ENCODE measurements at places on chromosomes 5 and 9.

DNA sequence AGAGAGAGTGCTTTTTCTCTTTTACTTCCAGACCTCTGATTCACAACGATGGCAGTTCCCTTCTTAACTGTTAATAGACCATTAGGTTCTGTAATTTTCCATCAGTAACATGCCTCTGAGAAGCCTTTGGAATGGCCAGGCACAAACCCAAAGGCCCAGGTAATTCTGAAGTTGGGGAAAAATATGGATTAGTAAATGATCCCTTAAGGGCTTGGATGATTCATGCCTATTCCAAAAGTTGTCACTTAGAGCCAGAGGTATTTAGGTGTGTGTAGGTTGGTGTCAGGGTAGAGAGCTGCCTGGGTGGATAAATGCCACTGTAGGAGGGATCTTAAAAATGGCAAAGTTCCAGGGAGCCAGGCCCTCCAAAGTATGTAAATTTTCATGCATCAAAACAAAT lies 228.8 kb downstream of the PLK2 start:
- DNase-seq: no peak

DNA sequence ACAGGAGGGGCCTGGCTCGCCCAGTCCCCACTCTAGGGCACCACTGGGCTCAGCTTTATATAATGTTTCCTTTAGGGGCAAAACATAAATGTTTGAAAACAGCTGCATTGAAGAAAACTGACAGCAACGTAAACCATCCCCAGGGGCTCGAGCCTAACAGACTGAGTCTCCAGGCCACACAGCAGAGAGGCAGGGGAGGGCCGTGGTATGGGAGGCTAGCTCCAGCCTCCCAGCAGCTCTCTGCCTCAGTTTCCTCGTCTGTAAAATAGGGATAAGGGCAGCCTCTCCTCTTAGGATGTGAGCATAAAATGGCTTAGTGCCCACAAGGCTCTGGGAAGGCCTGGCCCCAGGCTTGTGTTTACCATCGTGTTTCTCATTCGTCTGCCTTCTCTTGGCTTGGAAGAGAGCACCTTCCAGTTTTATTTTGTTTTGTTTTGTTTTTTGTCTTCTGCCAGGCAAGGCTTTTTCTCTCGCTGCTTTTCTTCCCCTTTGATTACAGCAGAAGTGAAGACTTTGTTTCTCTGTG lies 2.7 kb downstream of the ANKRD33B start:
- DNase-seq: no peak

GRCh38 chr5:174326372-174326771 lies 280.9 kb downstream of the NSG2 start:
- no peak for DNase-seq

GRCh38 chr9:136213733-136214132 lies 8.8 kb upstream of the LHX3 start:
- DNase-seq: no peak

- DNase-seq: no peak
Measured at GRCh38 chr5:15752663-15753285, 252.8 kb downstream of the FBXL7 start.

- no peak for DNase-seq
Measured at GRCh38 chr5:589588-589987, 22.6 kb upstream of the CEP72 start.

DNA sequence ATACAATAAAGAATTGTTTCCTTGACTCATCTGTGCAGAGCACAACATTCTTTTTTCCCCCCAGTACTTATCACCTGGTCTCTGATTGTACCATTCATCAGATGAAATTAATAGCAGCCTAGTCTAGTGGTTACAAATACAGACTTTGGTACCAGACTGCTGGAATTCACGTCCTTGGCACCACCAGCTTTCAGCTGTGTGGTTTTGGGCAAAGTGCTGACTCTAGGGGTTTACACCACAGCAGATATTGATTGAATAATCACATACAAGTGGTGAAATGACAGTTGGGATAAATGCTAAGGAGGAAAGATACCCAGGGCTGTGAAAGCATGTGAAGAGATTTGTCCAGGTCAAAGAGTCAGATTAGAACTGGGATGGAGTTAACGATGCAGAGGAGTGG lies 79.3 kb upstream of the ATP10B start:
- no peak for DNase-seq

- DNase-seq: no peak
Measured at GRCh38 chr5:43635374-43635773, 32.4 kb downstream of the NNT start.

GRCh38 chr9:14923701-14924100 lies 13.5 kb upstream of the FREM1 start:
- no peak for DNase-seq

- no peak for DNase-seq
Measured at GRCh38 chr9:137277329-137278041, at the start of gene TOR4A. TOR4A (plus strand) TSS chr9:137277726; CDS start chr9:137278690, 964 bp downstream.

- no peak for DNase-seq
Measured at GRCh38 chr9:104779946-104780535, 16.1 kb downstream of the NIPSNAP3B start.

DNA sequence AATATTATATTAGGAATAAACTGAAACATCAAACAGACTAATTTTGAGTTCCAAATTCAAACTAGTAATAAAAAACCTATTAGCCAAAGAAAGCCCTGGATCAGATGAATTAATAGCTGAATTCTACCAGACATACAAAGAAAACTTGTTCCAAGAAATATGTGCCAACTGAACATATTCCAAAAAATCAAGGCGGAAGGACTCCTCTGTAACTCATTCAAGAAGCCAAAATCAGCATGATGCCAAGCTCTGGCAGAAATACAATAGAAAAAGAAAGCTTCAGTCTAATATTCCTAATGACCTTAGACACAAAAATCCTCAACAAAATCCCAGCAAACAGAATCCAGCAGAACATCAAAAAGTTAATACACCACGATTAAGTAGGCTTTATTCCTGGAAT lies 619.1 kb upstream of the COX7C start:
- no peak for DNase-seq

DNA sequence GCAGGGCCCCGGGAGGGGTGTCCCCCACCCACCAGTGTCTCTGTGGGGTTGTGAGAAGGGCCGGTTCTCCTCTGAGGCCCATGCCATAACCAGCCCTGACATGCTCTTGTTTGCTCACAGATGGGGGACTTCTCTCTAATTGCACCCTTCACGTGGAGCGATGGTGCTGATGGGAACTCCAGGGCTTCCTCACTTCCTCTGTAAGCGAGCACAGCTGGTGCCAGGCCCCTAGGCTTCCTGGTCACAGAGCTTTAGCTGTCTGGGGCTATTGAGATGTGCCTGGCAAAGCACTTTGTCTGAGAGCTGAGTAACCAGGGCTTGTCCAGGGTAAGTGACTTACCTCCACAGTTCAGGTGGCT lies 36.4 kb downstream of the PHF2 start:
- DNase-seq: no peak

DNA sequence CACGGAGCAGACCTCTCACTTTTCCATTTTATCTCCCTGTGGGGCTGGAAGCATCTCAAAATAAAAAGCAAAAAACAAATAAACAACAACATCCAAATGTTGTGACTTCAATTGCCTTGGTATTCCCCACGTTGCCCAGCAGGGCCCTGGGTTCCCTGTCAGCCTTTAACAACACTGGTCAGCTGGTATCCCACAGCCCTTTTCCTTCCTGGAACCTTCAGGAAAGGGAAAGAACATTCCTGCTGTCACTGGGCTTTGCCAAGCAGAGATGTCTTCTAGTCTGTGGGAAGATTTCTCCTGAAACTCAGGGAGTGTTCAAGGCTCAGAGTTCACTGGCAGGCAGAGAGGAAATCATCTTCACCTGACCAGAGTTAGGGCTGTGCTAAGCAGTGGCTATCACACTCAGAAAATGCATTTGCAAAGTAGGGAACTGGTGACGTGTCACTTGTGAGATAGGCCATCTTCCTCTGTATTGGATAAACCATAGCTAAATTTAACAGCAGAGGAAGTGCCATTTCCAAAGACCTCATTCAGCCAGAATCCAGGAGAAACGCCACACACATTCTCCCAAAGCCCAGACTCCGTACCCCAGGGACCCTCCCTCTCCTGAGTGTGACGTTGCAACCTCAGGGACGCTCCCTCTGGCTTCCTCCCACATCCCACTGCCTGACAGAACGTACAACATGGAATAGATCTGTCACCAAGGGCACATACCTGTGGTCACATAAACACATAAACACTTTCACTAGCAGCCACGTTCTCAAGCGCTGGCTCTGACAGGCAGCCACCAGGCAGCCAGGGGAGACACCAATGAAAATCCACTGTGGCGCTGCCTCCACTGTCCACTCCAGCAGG lies 274.0 kb upstream of the DAPK1 start:
- no peak for DNase-seq

GRCh38 chr9:87642330-87643106 lies 83.4 kb upstream of the CTSL start:
- no peak for DNase-seq

DNA sequence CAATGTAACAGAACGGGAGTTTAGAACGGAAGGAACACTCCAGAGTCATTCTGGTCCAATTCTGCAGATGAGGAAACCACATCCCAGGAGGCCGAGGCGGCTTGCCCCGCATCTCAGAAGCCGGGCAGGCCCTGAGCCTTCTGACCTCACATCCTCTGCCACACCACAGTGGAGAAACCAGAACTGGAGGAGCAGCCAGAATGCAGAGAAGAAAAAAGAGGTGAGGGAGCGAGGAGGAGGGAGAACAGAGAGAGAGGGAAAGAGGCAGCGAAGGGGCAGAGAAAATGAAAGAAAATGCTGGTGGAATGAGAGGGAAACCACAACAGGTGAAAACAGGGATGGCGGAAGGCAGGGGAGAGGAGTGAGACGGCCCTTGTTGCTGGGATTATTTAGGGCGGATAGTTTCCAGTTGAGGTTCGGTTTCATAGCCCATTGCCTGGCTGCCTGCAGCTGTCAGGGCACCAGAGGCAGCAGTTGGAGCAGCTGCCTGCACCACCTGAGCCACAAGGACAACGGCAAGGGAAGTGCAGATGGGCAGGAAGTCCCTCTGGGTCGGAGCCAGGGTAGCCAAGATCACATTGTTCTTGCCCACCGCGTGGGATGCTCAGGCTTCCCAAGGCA lies at the start of gene HMHB1:
TSS of gene HMHB1 (plus strand) at position 77 of the 621 bp plus-strand sequence.
- peak; percentile 69 for DNase-seq

DNA sequence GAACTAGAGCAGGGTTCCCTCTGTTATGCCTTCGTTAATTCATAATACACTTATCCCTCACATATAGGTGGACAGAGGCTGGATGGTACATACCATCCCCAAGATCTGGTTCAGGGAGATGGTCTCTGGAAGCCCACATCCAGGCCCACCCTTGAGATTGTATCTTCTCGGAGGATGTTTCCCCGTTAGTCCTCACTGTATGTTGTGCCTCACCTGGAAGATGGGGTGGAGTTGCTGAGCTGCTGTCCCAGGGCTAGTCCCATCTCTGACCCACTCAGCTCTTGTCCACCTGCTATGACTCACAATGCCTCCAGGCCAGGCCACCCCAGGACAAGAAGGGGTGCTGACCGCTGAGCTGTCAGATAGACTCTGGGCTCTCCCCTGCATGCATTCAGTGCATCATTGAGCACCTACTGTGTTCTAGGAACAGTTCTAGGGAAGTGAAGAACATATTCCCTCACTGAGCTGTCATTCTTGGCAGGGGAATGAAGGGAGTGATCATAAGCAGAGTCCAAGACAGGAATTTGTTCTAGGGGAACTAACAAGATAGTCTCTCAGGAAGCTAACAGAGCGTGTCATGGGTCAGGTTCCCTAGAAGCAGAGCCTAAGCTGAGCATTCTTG lies at the start of gene CBY3:
TSS of gene CBY3 (minus strand) at position 255 of the 622 bp plus-strand sequence. CDS start at position 139, 116 bp downstream.
- no peak for DNase-seq

- no peak for DNase-seq
Measured at GRCh38 chr5:100904259-100904861, 1.3 kb upstream of the ST8SIA4 start.

- no peak for DNase-seq
Measured at GRCh38 chr9:1771094-1771789, 243.9 kb upstream of the SMARCA2 start.

- no peak for DNase-seq
Measured at GRCh38 chr9:104339692-104340091, 164.4 kb upstream of the OR13F1 start.

DNA sequence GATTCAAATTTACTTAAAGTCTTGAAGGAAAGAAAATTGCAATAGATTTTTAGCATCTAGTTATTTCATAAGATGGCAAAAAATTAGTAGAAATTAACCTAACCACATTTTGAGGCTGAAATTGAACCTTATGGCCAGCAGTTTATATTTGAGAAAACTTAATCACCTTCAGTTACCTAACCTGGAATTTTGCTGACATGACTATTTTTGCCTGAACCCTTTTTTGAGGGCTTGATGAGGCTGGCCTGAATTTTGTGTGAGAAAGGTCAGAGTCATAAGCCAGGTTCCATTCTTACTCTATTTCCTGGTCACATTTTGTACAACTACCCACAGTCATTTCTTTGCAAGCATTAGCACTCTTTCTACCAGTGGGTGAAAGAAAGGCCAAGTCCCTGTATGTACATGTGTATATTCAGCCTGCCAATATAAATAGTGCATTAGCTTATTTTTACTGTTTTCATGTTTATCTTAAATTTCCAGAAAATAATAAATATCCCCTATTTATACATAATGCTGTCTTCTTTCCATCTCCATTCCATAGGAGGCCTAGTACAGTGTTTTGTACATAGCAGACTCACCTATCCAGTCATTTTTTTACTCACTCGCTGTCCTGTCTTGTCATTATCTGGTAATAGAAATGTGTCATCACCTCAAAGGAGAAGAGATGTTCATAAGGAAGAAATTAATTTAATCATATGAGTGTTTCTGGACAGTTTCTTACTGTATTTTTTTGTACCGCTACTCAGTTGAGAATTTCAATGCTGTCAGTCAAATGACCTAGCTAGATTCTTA lies 108.4 kb upstream of the SGCD start:
- DNase-seq: no peak

- no peak for DNase-seq
Measured at GRCh38 chr5:132260714-132261551, 3.4 kb downstream of the PDLIM4 start.

DNA sequence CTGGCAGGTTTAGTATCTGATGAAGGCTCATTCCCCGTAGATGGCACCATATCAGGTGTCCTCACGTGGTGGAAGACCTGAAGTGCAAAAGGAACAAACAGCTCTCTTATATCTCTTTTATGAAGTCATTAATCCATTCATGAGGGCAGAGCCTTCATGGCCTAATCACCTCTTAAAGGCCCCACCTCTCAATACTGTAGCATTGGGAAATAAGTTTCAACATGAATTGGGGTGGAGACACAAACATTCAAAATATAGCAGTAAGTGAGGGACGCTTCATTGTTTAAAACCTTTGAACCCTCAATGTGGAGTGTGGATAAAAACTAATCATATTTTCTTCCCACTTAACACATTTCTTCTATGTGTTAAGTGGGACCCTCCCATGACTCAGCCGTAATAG lies 489.4 kb upstream of the WWC1 start:
- no peak for DNase-seq

DNA sequence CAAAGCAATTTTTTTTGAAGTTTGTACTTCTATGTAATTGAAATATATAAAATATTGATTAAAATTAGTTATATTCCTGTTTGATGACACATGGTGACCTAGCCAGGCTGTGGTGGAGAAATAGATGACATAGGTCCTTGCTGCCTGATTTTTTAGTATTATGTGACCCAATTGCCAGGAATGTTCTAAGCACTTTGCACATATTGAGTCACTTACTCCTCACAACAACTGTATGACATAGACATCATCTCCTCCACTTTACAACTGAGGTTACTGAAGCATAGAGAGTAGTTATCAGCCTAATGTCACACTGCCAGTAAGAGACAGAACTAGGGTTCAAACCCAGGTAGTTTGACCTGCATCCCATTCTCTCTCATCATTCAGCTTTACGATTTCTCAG lies 26.2 kb upstream of the SNX18 start:
- DNase-seq: no peak

- no peak for DNase-seq
Measured at GRCh38 chr5:1392801-1393565, 48.1 kb upstream of the CLPTM1L start.

Data from DMS 273 treated with DMSO at 0.1 percent for 48 hours (cell line).